ENCODE measurements at places on chromosomes 6 and 20. TPM values are rescaled to one million over a fixed set of nuclear protein-coding genes. Genes with fewer than 3 reads are reported as not detected.

The CST7 gene
- 0.37 TPM for total RNA-seq

The MYCT1 gene
- total RNA-seq = under 0.01 TPM

The MACROD2 gene
- 3.6 TPM for total RNA-seq

The ARFGEF3 gene
- 1.7 TPM for total RNA-seq

The RPS18 gene
- 3,212 TPM for total RNA-seq

The GSTA1 gene
- total RNA-seq = not detected

The ZC3H12D gene
- 0.37 TPM for total RNA-seq

The FRMD1 gene
- total RNA-seq = under 0.01 TPM

The PCSK2 gene
- total RNA-seq = not detected

The TPBG gene
- total RNA-seq = 93.1 TPM

The SLPI gene
- not detected for total RNA-seq

Measured in uterine smooth muscle cell (primary cell).